ENCODE measurements at places on chromosomes 12 and 14.

DNA sequence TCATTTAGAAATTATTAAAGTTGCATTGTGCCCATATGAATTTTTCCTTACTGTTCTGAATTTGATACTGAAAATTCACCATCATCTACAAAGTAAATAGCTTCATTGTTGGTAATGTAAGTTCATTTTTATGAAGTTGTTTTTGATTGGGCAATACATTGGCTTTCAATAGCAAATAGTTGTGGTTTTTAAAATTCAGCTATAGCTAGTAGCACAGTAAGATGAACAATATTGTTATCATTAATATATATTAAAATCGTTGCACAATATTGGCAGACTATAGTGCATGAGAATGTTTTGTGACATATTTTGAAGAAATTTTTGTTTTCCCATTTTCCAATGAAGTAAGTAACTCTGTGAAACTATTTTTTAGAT lies 575.0 kb downstream of the PRKD1 start:
- DNase-seq = peak; percentile 16

GRCh38 chr12:116244474-116245090 lies 32.9 kb downstream of the MED13L start:
- DNase-seq = no peak

- no peak for DNase-seq
These were observed 397 bp upstream of the BORCS5 start for GRCh38 chr12:12356467-12356895.

DNA sequence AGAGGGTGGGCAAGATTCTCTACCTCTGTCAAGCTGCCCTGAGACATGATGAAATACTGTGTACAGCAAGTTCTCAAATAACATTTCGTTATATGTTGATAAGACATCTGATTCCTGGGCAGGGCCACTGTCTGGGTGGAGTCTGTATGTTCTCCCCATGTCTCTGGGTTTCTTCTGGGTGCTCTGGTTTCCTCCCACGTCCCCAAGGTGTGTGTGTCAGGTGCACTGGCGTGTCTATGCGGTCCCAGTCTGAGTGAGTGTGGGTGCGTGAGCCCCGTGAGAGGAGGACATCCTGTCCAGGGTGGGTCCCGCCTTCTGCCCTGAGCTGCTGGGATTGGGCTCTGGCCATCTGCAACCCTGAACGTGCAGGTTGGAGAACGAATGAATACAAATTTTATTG lies 29.6 kb downstream of the KCTD10 start:
- no peak for DNase-seq

GRCh38 chr12:109147954-109148353 lies 31.6 kb downstream of the ACACB start:
- DNase-seq = no peak

DNA sequence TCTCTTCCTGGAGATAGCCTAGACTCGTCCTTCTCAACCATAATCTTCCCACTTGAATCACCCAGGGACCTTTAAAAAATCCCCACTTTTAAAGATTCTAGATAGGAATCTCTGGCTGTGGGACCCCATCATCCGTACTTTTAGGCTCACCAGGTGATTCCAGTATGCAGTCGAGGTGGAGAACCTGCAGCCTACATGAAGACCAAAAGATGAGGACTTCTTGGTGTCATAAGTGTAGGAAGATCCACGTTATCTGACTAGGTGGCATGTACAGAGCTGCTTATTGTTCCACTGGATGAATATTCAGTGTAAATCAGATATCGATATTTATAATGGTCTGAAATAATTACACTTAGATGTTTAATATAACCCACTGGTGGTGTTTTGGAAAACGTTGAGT lies 2.6 kb downstream of the PRKCH start:
- DNase-seq = no peak

GRCh38 chr12:44976246-44976645 lies 74.7 kb downstream of the DBX2 start:
- no peak for DNase-seq

- DNase-seq = no peak
These were observed 22.2 kb downstream of the AGAP2 start for GRCh38 chr12:57716305-57716704.

DNA sequence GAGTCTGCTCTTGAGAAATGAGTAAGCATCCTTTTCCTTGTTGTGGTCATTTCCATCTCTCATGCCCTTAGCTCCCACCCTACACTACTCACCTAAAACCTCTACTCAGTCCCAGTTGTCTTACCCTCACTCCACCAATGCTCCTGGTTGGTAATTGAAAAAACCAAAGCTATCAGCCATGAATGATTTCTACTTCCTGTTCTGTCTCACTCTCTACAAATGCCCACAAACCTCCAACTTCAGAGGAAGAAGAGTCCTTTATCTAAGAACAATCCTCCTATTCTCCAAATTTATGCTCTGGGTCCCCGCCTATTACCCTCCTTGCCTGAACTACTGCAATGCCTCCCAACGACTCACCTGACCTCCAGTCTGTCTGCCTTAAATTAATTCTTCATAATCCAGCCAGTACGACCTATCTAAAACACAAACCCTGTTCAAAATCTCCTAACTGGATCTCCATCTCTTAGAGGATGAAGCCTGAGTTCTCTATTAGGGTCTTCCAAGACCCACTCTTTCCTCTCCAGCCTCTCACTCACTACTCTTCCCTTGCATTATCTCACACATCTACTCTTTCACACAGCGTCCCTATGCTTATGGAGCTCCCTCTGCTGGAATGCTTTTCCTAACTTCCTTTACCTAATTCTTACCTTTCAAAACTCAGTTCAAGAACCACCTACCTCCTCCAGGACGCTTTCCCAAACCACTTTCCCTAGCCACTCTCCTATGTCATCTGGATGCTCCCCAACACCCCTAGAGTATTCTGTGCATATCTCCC lies 2.2 kb downstream of the DHRS1 start:
- DNase-seq = no peak

GRCh38 chr12:40646456-40646855 lies 45.8 kb upstream of the CNTN1 start:
- no peak for DNase-seq

DNA sequence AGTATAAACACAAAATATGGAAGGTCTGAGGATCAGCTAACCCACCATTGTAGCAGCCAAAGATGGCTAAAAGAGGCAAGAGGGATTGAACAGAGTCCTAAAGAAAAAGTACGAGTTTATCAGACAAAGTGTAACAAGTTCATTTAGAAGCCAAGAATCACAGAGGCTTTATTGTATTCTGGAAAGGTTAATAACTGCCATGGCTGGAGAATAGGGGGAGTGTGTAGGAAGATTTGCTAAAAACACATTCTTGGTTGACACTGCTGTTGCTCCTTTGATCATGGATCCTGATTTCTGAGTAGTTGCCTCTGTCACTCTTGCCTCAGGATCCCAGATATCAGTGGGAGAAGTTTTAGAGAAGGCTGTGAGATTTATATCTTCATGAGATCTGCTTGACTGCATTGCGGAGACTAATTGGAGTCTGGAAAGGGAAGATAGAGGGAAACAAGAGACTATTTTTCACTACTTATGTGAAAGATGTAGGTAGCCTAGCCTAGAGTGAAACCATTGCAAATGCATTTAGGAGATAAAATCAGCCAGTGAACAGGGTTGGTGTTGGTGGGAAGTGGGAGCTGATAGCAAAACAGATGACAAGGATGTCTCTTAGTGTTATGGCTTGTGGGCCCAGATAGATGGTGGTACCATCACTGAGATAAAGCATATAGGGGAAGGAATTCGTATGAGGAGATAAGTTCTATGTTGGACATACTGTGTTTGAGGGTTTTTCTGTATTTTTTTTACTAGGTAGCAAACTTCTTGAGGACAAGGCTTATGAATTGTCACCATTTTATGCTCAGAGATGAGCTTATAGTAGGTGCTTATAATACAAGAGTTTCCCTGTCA lies 402.9 kb upstream of the PDE3A start:
- no peak for DNase-seq

GRCh38 chr14:97887690-97888089 lies 1090.5 kb downstream of the VRK1 start:
- DNase-seq = no peak

DNA sequence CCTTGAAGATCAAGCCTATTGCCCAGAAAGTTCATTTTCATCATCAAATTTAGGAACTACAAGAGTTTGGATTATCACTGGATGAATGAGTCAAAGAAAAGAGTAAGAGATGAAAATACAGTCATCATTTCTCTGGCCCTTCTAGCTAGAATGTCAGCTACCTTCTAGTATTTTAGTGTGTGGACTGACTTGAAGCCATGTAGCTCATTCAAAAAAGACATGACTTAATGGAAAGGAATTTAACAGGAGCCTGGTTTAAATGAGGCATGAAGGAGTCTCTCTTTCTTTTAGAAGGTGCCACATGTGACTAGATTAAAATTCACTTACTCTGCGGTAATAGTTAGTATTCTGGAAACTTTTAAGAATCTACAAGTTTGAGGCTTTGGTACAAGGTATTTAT lies 7.1 kb downstream of the PTHLH start:
- DNase-seq = no peak

GRCh38 chr12:120468821-120469449 lies 613 bp downstream of the SRSF9 start:
- DNase-seq = no peak

DNA sequence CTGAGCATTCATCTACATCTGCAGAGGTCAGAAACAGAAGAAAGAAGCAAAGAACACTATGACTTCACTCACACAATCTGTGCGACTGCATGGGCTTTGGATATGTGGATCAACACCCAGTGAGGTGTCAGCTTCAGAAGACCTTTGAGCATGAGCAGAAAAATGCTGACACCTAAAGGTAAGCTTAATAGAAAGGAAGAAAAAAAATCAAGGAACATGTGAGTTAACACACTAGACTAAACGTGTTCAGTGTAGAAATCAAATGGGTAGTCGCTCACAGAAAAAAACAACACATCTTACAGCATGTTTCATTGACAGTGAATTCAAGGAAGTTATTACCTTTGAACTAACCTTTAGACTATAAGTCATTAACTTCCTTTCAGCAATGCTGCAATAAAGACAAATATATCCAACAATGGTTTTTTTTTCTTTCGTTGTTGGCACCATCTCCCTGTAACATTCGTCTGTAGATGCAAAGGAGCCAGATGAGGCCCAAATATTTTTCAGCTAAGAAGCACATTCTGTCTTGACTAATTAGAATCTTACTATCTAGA lies 30.9 kb downstream of the RTRAF start:
- no peak for DNase-seq

DNA sequence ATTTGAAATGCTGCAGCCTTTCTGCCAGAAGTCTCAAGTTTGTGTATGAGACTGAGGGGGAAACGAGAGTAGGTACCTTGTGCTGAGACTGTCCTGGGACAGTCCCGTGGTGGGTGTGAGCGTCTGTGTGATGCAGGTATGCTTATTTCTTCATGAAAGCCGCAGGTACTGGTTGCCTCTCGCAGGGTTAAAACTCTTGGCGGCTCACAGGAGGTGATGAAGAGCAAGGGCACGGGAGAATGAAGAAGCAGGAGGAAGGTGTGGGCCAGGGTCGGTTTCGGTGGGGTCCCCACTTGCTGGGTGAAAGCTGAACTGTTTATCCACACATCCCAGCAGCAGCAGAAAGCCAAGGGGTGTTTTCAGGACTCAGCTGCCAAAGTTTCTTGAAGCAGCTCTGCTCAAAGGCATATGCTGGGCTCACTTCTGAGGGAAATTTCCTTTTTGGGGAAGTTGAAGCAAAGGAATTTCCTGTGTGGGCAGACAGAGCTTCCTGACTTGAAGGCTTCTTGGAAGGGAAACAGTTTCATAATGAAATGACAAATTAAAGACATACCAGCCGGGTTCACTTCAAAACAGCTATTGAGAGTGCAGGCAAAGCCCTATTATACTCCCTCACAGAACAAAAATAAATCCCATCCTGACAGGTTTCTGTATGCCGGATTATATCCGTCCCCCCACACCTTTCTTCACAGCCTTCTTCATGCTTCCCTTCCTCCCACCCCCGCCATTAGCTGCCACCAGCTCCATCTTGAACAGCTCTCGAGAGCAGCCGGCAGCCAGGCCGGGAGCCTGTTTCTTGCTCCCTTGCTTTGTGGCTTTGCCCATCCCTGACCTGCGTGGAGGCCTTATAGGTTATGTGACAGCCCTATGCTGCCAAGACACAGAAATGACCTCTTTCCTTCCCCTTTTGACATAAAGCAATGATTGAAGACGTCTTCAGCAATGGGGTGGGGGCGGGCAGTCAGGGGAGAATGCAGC lies 116.6 kb downstream of the ETV6 start:
- DNase-seq = peak; percentile 82

- DNase-seq = no peak
These were observed 19.9 kb downstream of the RAP1B start for GRCh38 chr12:68630598-68630997.
